ENCODE measurements at places on chromosomes 7 and 10.
A peak's percentile ranks its signal among the peaks of the same experiment; 100 is the strongest.

DNA sequence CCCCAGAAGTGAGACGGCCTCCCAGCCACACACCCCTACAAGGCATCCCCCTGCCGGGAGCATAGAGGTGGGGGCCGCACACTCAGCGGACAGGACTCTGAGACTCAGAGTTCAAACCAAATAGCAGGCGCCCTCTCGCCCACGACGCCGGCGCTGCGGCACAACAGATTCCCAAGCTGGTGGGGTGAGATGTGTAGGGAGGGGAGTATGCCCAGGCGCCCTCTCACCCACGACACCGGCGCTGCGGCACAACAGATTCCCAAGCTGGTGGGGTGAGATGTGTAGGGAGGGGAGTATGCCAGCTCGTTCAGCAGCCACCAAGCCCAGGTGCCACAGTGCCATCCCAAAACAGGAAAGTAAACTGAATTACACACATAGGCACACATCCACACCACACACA lies 64.7 kb downstream of the TCERG1L start:
- no peaks in the 10 kb centered on the region for H3K27me3 ChIP-seq
- DNase-seq, result no peak
- H3K36me3 ChIP-seq, result no peaks in the 10 kb centered on the region
- no peaks in the 10 kb centered on the region for H3K4me1 ChIP-seq

- peak; percentile 75 for DNase-seq
- H3K27ac ChIP-seq, result peak overlapping the region; percentile 98
- H3K4me3 ChIP-seq, result peak overlapping the region; percentile 63
- peaks cover 32% of the 10 kb centered on the region for H3K36me3 ChIP-seq
Measured at GRCh38 chr7:120856621-120857352, 1.2 kb downstream of the TSPAN12 start.

- no peak for DNase-seq
- no peaks in the 10 kb centered on the region for H3K27me3 ChIP-seq
- H3K4me1 ChIP-seq, result peaks cover 2% of the 10 kb centered on the region
- no peak overlapping the region for H3K27ac ChIP-seq
- H3K36me3 ChIP-seq, result no peaks in the 10 kb centered on the region
Measured at GRCh38 chr7:32416846-32417245, 73.3 kb downstream of the LSM5 start.

DNA sequence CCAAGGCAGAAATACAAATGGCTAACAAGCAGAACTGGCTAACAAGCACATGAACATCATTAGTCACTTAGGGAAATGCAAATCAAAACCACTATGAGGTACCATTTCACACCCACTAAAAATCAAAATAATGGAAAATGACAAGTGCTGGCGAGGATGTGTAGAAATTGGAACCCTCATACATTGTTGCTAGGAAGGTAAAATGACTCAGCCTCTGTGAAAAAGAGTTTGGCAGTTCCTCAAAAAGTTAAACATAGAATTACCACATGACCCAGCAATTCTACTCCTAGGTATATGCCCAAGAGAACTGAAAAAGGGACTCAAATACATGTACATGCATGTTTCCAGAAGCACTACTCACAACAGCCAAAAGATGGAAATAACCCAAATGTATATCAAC lies 52.8 kb upstream of the ANAPC16 start:
- no peak overlapping the region for H3K4me3 ChIP-seq
- H3K27me3 ChIP-seq, result no peaks in the 10 kb centered on the region
- no peak overlapping the region for H3K27ac ChIP-seq
- H3K4me1 ChIP-seq, result peaks cover 3% of the 10 kb centered on the region

- no peak overlapping the region for H3K27ac ChIP-seq
- peaks cover 2% of the 10 kb centered on the region for H3K27me3 ChIP-seq
- H3K4me1 ChIP-seq, result no peaks in the 10 kb centered on the region
- no peak for DNase-seq
- H3K4me3 ChIP-seq, result no peak overlapping the region
- H3K36me3 ChIP-seq, result peaks cover 2% of the 10 kb centered on the region
Measured at GRCh38 chr10:1464881-1465417, 272.4 kb downstream of the ADARB2 start.

GRCh38 chr7:135490783-135491182 lies 19.1 kb downstream of the CNOT4 start:
- no peaks in the 10 kb centered on the region for H3K36me3 ChIP-seq

DNA sequence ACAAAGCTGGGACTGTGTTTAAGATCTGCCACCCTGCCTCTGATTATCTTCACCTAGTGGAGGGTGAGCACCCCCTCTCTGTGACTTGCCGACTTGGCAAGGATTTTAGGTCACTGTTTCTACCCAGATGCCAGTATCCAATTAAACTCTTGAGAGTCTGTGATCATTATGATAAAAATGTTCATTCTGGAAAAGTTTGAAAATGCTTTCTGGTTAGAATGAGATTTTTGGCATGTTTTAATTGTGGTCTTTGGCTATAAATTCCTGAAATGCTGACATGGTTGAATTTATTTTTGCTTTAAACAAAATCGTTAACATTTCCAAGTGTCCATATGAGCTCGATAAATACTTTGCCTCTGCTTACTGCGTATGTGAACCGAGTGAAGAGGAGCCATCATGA lies 221.4 kb downstream of the BICC1 start:
- no peak for DNase-seq
- H3K36me3 ChIP-seq, result no peaks in the 10 kb centered on the region
- no peak overlapping the region for H3K27ac ChIP-seq

DNA sequence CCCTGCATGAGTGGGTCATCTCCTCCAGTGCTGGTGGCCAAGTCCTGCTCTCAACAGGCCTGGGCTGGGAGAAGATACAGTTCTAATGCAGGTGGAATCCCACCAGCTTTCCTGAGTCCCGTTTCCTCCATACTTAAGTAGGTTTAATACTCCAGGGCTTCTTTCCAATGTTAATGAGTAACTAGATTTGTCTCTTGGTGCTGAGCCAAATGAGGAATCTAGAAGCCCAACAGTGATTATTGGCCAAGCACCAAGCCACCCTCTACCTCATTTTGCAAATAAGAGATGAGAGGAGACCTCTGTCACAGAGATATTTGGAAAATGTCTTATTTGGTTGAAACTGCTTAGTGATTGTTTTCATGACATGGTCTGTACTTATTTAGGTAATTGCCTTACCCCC lies 37.1 kb downstream of the STARD3NL start:
- H3K36me3 ChIP-seq, result peaks cover 24% of the 10 kb centered on the region
- no peaks in the 10 kb centered on the region for H3K27me3 ChIP-seq
- no peak for DNase-seq
- peaks cover 4% of the 10 kb centered on the region for H3K4me1 ChIP-seq
- H3K4me3 ChIP-seq, result no peak overlapping the region

GRCh38 chr10:114472877-114473253 lies 68.6 kb upstream of the AFAP1L2 start:
- H3K4me3 ChIP-seq, result no peak overlapping the region
- DNase-seq, result no peak
- H3K27ac ChIP-seq, result no peak overlapping the region
- no peaks in the 10 kb centered on the region for H3K27me3 ChIP-seq

DNA sequence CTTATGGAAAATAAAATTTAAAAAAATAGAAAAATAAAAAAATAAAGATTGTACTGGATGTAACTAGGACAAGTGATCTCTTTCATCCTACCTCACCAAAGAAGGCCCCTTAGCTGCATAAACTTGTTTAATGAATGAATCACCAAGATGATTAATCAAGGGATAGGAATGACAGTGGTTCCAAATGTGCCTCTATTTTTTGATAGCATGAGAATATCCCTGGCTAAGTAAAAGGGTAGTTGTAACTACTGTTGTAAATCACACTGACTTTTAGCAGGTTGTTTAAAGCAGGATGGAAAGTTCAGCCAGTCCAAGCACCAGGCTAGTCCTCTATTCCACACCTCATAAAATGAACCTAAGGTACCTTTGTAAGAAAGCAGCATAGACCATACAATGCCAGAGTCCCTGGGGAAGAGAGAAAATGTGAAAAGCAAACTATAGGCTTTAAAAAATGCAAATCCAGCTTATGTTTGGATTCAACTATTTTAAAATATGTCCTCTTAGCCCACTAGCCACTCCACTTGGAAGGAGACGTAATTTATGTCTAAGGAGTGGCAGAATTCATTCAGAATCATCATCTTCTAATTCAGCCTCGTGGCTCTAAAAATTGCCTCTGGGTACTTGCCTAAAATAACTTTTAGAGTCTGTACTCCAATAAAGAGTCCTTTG lies 126.8 kb downstream of the SKIDA1 start:
- H3K4me1 ChIP-seq, result peaks cover 2% of the 10 kb centered on the region
- DNase-seq, result no peak
- no peak overlapping the region for H3K4me3 ChIP-seq
- no peak overlapping the region for H3K27ac ChIP-seq
- H3K36me3 ChIP-seq, result no peaks in the 10 kb centered on the region

DNA sequence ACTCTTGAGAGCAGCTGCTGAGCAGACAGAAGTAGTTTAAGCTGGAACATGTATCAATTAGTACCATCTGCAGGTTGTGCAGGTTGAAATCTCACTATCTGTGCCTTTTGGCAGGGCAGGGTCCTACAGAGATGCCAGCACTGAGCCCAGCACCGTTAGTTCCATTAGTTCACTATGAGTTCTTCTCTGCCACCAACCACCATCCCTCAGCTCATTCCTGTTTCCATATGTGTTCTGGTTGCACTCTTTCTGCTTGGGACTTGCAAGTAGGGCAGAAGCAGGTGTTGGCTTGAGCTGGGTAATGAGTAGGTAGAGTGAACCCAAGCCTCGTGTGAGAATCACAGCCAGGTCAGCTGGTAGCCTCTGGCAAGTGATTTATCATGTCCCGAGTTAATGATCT lies 2.8 kb downstream of the SMO start:
- peaks cover 15% of the 10 kb centered on the region for H3K4me1 ChIP-seq
- H3K27me3 ChIP-seq, result peaks cover 5% of the 10 kb centered on the region
- H3K27ac ChIP-seq, result no peak overlapping the region
- H3K36me3 ChIP-seq, result peaks cover 44% of the 10 kb centered on the region

DNA sequence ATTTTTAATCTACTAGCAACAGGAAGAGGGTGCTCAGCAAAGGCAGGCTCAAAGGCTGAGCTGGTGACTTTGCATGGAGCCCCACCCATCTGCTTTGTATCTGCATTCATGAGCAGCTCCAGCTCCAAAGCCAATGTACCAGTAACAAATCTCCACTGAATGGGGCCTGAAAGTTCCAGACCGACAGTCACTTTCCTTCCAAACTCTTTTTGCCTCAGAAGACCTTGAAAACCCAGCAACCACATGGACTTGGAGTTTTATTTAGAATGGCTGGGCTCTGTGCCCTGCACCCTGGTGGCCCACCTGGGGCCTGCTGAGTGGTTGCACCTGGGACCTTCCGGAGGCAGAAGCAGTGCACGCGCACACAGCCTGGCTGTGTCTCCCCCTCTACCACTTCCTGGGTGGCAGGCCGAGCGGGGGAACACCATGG lies 195.0 kb upstream of the PLXNA4 start:
- H3K27me3 ChIP-seq, result no peaks in the 10 kb centered on the region
- no peaks in the 10 kb centered on the region for H3K4me1 ChIP-seq
- H3K4me3 ChIP-seq, result no peak overlapping the region
- no peak overlapping the region for H3K27ac ChIP-seq

DNA sequence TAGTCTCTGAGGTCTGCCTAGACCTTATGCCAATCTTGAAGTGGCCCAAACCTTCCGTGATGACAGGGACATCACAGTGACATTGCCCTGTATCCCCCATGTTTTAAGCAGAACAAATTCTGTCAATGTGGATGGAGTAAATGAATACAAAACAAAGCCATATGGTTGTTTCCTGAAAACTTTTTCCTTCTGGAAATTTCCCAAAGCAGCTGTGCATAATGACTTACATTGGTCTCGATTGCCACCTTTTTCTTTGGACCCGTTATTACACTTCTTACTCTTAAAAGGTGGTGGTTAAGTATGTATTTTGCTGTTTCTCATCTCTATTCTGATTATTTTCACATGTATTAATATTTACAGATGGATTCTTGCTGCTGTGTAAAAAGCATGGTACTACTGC lies 411.2 kb upstream of the KLF6 start:
- no peaks in the 10 kb centered on the region for H3K4me1 ChIP-seq
- no peaks in the 10 kb centered on the region for H3K36me3 ChIP-seq
- no peak overlapping the region for H3K4me3 ChIP-seq
- no peak overlapping the region for H3K27ac ChIP-seq

- DNase-seq, result no peak
- H3K27ac ChIP-seq, result no peak overlapping the region
- H3K27me3 ChIP-seq, result no peaks in the 10 kb centered on the region
- no peaks in the 10 kb centered on the region for H3K4me1 ChIP-seq
- no peaks in the 10 kb centered on the region for H3K36me3 ChIP-seq
Measured at GRCh38 chr7:55306331-55306730, 58.8 kb upstream of the LANCL2 start.

DNA sequence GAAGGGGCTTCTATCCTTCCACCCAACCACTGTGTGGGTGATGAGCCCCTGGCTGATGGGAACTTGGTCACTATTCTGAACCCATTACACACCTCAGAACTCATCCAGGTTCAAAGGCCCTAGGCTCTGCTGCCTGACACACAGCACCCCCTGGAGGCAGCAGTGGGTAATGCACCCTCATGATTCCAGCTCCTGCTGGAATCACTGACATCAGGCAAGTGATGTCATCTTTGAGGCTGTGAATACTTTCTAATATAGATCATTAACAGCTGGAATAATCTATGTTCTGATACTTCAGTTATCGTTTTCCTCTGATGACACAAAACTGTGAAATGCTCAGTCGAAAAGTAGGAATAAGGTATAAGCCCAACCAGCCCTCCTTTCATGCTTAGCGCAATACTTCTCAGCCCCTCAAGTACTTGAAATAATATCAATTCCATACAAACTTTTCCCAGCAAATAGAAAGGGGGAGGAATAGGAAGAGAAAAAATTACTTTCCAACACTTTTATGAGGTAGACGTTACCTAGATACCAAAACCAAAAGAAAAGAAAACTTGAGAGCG lies 7.5 kb upstream of the RBP3 start:
- no peak overlapping the region for H3K27ac ChIP-seq
- DNase-seq, result peak; percentile 52
- H3K27me3 ChIP-seq, result no peaks in the 10 kb centered on the region
- H3K4me3 ChIP-seq, result no peak overlapping the region
- H3K36me3 ChIP-seq, result no peaks in the 10 kb centered on the region

GRCh38 chr10:118568327-118568848 lies 27.1 kb downstream of the PRLHR start:
- no peak overlapping the region for H3K4me3 ChIP-seq
- no peak overlapping the region for H3K27ac ChIP-seq
- no peaks in the 10 kb centered on the region for H3K27me3 ChIP-seq
- H3K4me1 ChIP-seq, result peaks cover 8% of the 10 kb centered on the region
- DNase-seq, result peak; percentile 71

All from neuronal stem cell (in vitro differentiated cells).